Activated CD4-positive, alpha-beta T cell treated with anti-CD3 and anti-CD28 coated beads, Interleukin-2, amount 10 ng/mL, durations not matched to agents 7 days and 5 days (primary cell): ENCODE measurements at places on chromosomes 3 and 15. TPM values are rescaled to one million over a fixed set of nuclear protein-coding genes. Genes with fewer than 3 reads are reported as not detected.
A peak's percentile ranks its signal among the peaks of the same experiment; 100 is the strongest.

Gene DAZL
- not detected for total RNA-seq

Gene OXSM
- total RNA-seq = 9.2 TPM

Gene FSTL1
- total RNA-seq = 0.35 TPM

Gene PSTPIP1
- 135 TPM for total RNA-seq

Gene EDC3
- 41.1 TPM for total RNA-seq

Gene RBP2
- total RNA-seq = not detected

Gene CLRN1
- not detected for total RNA-seq

Gene PEX11A
- 1.7 TPM for total RNA-seq

GRCh38 chr3:126154391-126155279 lies 25.8 kb downstream of the ALDH1L1 start:
- H3K4me3 ChIP-seq = no peak overlapping the region
- no peak overlapping the region for H3K27ac ChIP-seq
- no peaks in the 10 kb centered on the region for H3K36me3 ChIP-seq

GRCh38 chr3:160125258-160125657 lies 100.0 kb upstream of the C3orf80 start:
- no peak for DNase-seq
- peaks cover 5% of the 10 kb centered on the region for H3K4me1 ChIP-seq
- H3K27ac ChIP-seq = no peak overlapping the region
- H3K27me3 ChIP-seq = peaks cover 22% of the 10 kb centered on the region
- H3K36me3 ChIP-seq = no peaks in the 10 kb centered on the region
- no peak overlapping the region for H3K4me3 ChIP-seq

GRCh38 chr3:12222775-12223485 lies 64.2 kb upstream of the TIMP4 start:
- peaks cover 10% of the 10 kb centered on the region for H3K27me3 ChIP-seq
- H3K27ac ChIP-seq = no peak overlapping the region
- H3K4me1 ChIP-seq = no peaks in the 10 kb centered on the region

GRCh38 chr3:79006077-79006476 lies 761.7 kb downstream of the ROBO1 start:
- H3K27ac ChIP-seq = no peak overlapping the region
- no peak for DNase-seq
- no peaks in the 10 kb centered on the region for H3K36me3 ChIP-seq
- H3K4me1 ChIP-seq = no peaks in the 10 kb centered on the region

- H3K4me3 ChIP-seq = no peak overlapping the region
- DNase-seq = no peak
- peaks cover 8% of the 10 kb centered on the region for H3K4me1 ChIP-seq
- H3K27ac ChIP-seq = no peak overlapping the region
- peaks cover 2% of the 10 kb centered on the region for H3K27me3 ChIP-seq
Measured at GRCh38 chr15:67943475-67943874, 103.6 kb upstream of the RNU6-1 start.

DNA sequence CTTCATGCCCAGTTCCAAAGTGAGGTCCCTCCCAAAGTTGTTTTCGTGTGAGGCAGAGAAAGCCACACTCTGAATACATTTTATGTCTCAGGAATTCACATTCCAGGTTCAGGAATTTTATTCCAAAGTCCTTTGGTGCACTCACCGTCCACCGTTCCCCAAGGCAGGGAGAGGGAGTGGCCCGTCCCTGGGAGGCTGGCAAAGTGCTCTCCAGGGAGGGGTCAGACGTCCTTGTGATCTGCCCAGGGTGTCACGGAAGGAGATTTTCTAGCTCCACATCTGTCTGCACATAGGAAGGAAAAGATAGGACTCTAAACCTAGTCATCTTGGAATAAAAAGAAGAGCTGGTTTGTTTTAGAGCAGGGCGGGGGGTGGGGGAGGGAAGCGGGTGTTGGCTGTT lies 47.9 kb downstream of the KLF13 start:
- no peaks in the 10 kb centered on the region for H3K27me3 ChIP-seq
- no peak overlapping the region for H3K4me3 ChIP-seq
- no peak for DNase-seq
- no peak overlapping the region for H3K27ac ChIP-seq
- peaks cover 77% of the 10 kb centered on the region for H3K4me1 ChIP-seq
- peaks cover 74% of the 10 kb centered on the region for H3K36me3 ChIP-seq

DNA sequence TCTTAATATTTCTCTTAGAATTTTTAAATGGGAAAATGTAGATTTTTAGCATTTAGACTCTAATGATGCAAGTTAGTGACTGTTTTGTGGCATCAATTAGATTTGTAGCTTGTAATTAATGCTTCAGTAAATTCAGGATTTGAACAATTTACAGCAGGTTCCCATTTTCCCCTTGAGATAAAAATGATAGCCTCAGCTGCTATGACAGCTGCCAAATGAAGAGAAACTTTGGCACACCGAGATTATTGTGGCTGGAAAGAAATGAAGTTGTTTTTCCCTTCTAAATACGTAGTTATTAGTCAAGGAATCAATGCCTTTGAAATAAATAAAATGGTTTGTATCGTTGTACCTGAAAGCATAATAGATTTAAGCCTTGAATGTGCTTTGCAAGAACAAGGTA lies 206.4 kb upstream of the P2RY1 start:
- H3K36me3 ChIP-seq = no peaks in the 10 kb centered on the region
- DNase-seq = no peak
- H3K4me1 ChIP-seq = no peaks in the 10 kb centered on the region
- H3K4me3 ChIP-seq = no peak overlapping the region

DNA sequence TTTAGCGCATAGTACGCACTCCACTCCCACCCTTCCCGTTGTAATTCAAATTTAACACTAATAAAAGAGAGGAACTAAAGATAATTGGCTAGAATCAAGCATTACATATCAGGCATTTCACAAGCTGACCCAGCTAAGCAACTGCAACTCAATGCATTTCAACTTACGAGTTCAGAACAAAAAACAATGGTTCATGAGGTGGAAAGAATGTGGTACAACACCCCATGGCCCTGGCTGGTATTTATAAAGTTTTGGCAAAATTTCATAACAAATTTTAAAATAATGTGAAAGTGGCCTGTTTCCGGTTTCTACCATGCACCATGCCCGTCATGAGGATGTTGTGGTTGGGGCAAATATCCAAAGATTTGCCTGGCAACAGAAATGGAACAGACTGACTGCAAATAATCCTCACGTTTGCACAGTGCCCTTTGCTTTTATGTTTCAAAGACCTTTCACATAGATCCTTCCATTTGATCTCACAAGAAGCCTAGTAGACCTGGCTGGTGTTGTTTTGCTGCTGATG lies 455.3 kb upstream of the NR2F2 start:
- H3K4me1 ChIP-seq = peaks cover 68% of the 10 kb centered on the region
- peak overlapping the region; percentile 5 for H3K4me3 ChIP-seq
- peaks cover 13% of the 10 kb centered on the region for H3K36me3 ChIP-seq
- peaks cover 14% of the 10 kb centered on the region for H3K27me3 ChIP-seq

GRCh38 chr3:186425788-186426730 lies 64.0 kb upstream of the DGKG start:
- H3K27me3 ChIP-seq = peaks cover 4% of the 10 kb centered on the region
- no peaks in the 10 kb centered on the region for H3K4me1 ChIP-seq
- no peak overlapping the region for H3K27ac ChIP-seq
- H3K4me3 ChIP-seq = no peak overlapping the region
- DNase-seq = no peak
- no peaks in the 10 kb centered on the region for H3K36me3 ChIP-seq

DNA sequence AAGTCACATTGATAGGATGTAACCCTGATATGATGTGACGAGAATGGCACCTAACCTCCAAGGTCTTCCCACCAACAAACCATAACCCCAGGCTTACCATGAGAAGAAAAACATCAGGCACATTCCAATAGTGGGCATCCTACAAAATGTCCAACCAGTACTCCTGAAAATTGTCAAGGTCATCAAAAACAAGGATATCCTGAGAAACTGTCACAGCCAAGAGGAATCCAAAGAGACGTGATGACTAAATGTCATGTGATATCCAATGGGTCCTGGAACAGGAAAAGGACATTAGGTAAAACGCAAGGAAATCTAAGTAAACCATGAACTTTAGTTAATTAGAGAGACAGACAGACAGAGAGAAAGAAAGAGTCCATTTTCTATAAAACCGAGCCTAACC lies 2.3 kb upstream of the CYP1A2 start:
- H3K36me3 ChIP-seq = no peaks in the 10 kb centered on the region
- DNase-seq = no peak

- H3K4me3 ChIP-seq = no peak overlapping the region
- no peak for DNase-seq
- no peaks in the 10 kb centered on the region for H3K27me3 ChIP-seq
- peaks cover 3% of the 10 kb centered on the region for H3K36me3 ChIP-seq
- peaks cover 8% of the 10 kb centered on the region for H3K4me1 ChIP-seq
- no peak overlapping the region for H3K27ac ChIP-seq
Measured at GRCh38 chr3:179700716-179701115, 47.9 kb downstream of the USP13 start.

GRCh38 chr3:66018057-66019033 lies 20.4 kb downstream of the MAGI1 start:
- H3K27me3 ChIP-seq = no peaks in the 10 kb centered on the region
- H3K4me3 ChIP-seq = no peak overlapping the region
- no peak for DNase-seq
- H3K4me1 ChIP-seq = no peaks in the 10 kb centered on the region
- H3K36me3 ChIP-seq = no peaks in the 10 kb centered on the region

- H3K36me3 ChIP-seq = no peaks in the 10 kb centered on the region
- H3K4me1 ChIP-seq = peaks cover 15% of the 10 kb centered on the region
- H3K27ac ChIP-seq = no peak overlapping the region
Measured at GRCh38 chr3:183375787-183376186, 52.6 kb downstream of the MCF2L2 start.

DNA sequence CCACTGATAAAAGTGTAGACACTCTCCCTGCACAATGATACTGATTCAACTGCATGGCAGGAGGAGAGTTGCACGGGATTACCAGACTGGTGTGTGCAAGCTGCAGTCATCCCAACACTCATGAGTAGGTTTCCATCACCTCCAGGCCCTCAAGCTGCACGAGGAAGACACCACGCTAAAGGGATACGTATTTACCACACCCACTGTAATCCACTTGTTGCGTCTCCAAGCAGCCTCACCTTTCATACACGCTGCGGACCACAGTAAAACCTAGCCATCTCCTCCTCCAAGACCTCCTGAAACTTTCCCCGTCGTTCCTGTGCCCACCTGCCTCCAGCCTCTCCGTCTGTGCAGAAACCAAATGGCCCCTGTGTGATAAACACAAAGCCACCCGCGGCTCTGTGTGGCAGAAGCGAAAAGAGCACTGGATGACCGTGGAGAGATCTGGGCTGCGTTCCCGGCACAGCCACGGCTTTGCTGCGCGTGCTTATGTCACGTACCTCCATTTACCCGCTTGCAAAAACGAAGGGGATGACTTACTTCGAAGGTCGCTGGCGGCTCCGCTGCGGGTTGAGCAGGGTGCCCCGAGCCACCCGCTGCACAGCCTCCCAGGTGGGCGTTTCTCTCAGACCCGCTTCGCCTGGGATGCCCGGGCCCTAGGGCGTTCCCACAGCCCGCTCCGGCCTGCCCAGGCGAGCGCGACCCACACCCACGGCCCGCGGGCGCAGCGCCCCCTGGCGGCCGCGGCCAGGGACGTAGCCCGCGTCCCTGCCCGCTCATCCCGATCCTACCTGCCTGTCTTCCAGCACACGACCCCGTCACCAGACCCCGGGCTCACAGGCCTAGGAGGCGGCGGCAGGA lies 643 bp downstream of the ABCC5 start:
- peak overlapping the region; percentile 99 for H3K4me3 ChIP-seq
- H3K27ac ChIP-seq = peak overlapping the region; percentile 92
- peaks cover 5% of the 10 kb centered on the region for H3K36me3 ChIP-seq
- no peak for DNase-seq

- no peak overlapping the region for H3K4me3 ChIP-seq
- peaks cover 4% of the 10 kb centered on the region for H3K4me1 ChIP-seq
- DNase-seq = no peak
- H3K36me3 ChIP-seq = peaks cover 2% of the 10 kb centered on the region
- H3K27me3 ChIP-seq = peaks cover 2% of the 10 kb centered on the region
Measured at GRCh38 chr3:53218131-53218530, 37.7 kb downstream of the TKT start.

DNA sequence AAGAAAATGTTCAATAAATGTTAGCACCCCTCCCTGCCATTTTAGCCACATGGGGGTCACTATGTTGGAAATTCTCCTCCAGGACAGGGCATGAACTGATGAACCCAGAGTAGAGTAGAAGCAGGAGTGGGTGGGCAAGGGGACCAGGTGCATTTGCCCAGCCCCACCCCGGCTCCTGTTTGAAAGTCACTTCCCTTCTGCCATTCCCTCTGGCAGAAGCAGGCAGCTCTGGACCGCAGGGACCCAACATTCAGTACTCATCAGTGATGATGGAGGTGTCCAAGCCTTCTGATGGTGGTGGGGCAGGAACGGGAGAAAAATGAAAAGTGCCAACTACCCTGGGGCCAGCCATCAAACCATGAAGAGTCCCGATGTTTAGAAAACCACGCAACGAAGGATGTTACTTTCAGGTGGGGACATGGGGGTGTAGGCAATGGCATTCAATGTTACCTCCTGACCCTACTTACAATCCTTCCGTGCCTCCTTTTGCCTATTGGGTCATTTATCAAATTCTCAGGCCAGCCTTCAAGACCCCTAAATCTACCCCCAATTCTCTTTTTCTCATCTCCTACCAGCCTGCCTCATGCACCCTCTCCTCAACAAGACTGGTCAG lies 17.2 kb downstream of the UBAP1L start:
- H3K4me1 ChIP-seq = peaks cover 1% of the 10 kb centered on the region
- peaks cover 6% of the 10 kb centered on the region for H3K36me3 ChIP-seq
- no peaks in the 10 kb centered on the region for H3K27me3 ChIP-seq
- DNase-seq = no peak
- no peak overlapping the region for H3K27ac ChIP-seq

DNA sequence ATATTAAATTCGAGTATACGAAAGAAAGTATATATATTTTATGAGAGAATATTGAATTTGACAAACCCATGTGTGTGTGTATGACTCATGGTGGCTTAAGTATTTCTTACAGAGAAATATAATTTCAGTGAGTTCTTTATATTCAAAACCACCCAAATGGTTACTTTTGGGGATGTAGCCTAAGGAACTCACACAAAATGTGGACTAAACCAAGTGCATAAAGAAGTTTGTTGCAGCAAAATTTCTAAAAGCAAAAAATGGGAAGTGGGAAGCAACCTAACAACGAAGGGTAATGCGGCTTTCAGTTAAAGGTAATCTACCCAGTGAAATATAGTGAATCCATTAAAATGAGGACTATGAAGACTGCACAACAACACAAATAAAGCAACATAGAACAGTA lies 277.1 kb downstream of the EDEM1 start:
- no peaks in the 10 kb centered on the region for H3K36me3 ChIP-seq
- no peaks in the 10 kb centered on the region for H3K4me1 ChIP-seq
- no peak overlapping the region for H3K4me3 ChIP-seq
- peaks cover 12% of the 10 kb centered on the region for H3K27me3 ChIP-seq
- DNase-seq = no peak

- no peak overlapping the region for H3K4me3 ChIP-seq
- no peak for DNase-seq
- H3K27me3 ChIP-seq = peaks cover 9% of the 10 kb centered on the region
- no peaks in the 10 kb centered on the region for H3K36me3 ChIP-seq
- H3K4me1 ChIP-seq = no peaks in the 10 kb centered on the region
Measured at GRCh38 chr3:132205609-132206008, 111.6 kb upstream of the ACP3 start.
